Sciatic nerve (tissue), 2 donors: ENCODE measurements at places on chromosomes 1 and 21. TPM values are rescaled to one million over a fixed set of nuclear protein-coding genes. Genes with fewer than 3 reads are reported as not detected.

CFHR5 gene
- total RNA-seq: not detected

- DNase-seq: no peak
These were observed 611.7 kb downstream of the NUF2 start for GRCh38 chr1:163933437-163933836.

GRCh38 chr1:17274186-17275170 is 25.6 kb downstream of the PADI3 start:
- no peak for DNase-seq

MYBPH gene
- not detected for total RNA-seq

- DNase-seq: no peak
These were observed 73.8 kb downstream of the RPE65 start for GRCh38 chr1:68375919-68376318.

TRAF5 gene
- total RNA-seq: 22.0 TPM

- DNase-seq: no peak
These were observed 107.7 kb downstream of the KIAA0319L start for GRCh38 chr1:35449334-35450008.

S100A7A gene
- total RNA-seq: not detected

MYOG gene
- total RNA-seq: not detected

- peak; percentile 83 for DNase-seq
These were observed 482.4 kb downstream of the NPHP4 start for GRCh38 chr1:5509664-5510452.

NT5C1A gene
- 1.4 TPM for total RNA-seq

DNA sequence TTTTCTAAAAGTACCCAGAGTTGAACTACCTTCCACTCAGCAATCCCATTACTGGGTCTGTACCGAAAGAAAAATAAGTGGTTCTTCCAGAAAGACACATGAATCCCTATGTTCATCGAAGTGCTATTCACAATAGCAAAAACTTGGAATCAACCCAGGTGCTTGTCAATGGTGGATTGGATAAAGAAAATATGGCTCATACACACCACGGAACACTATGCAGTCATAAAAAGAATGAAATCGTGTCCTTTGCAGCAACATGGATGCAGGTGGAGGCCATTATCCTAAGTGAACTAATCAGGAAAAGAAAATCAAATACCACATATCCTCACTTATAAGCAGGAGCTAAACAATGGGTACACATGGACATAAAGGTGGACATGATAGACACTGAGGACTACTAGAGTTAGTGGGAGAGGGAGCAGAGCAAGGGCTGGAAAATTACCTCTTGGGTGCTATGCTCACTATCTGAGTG is 32.9 kb upstream of the JUN start:
- DNase-seq: no peak

TRIM67 gene
- 0.04 TPM for total RNA-seq

- no peak for DNase-seq
These were observed 62.9 kb upstream of the ZNF326 start for GRCh38 chr1:89931964-89932363.

DNA sequence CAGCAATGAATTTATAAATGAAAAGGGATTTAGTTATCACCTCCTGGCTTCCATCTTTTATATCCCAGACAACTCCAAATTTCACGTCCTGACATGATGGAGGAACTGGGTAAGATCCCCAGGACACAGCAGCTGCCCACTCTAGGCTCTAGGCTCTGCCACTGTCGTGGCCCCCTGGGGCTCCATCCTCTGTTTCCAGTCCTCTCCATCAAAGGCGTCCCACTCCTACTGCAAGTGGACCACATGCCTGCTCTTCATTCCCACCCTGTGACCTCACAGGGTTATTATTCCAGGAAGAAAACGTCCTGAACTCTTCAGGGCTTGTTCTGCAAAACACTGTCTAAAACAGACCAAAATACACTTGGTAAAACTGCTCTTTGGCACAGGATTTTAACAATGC is 11.9 kb downstream of the URB1 start:
- no peak for DNase-seq

TFF2 gene
- not detected for total RNA-seq

DNA sequence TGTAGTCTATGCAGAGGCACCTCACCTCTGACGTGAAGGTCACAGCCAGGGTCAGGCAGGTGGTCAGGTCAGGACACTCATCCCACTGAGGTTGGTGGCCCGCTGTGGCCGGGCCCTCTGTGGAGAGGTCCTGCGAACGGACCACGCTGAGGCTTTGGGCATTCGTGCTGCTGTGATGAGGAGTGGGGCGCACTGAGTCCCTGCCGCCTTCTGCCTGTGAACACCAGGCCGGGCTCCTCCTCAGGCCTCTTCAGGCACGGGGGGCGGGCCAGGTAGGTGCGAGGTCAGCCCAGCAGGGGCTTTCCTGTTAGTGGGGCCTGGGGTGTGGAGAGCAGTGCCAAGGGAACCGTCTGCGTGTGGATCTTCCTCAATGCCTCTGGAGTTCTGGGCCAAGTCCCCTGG is 39.0 kb downstream of the COQ8A start:
- no peak for DNase-seq

DNA sequence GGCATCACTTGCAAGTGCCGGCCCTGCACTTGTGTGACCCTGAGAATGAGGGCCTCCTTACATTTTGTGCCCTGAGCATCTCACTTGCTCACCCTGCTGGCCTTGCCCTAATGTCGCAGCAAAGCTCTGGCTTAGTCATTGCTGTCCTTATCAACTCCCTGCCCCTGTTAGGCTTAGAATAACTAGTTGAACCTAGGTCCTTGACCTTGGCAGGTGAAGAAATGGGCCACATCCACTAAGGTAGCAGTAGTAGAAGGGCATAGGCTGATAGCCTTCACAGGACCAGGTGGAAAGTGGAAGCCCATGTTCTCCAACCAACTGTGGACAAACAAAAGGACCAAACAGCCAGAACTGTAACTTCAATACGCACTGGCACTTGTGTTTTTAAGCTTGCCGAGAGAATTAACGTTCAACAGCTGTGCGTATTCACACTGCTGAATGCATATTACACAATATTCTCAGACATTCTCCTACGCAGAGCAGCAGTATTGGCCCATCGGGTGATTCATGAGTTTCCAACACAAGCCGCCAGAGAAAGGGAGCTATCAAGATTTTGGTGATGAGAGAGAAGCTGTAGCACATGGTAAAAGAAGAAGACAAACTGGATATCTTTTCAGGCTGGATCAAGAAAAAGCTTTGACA is 27.7 kb upstream of the PTGFRN start:
- DNase-seq: no peak

HPCAL4 gene
- not detected for total RNA-seq

TMEM125 gene
- total RNA-seq: 3.2 TPM

DNA sequence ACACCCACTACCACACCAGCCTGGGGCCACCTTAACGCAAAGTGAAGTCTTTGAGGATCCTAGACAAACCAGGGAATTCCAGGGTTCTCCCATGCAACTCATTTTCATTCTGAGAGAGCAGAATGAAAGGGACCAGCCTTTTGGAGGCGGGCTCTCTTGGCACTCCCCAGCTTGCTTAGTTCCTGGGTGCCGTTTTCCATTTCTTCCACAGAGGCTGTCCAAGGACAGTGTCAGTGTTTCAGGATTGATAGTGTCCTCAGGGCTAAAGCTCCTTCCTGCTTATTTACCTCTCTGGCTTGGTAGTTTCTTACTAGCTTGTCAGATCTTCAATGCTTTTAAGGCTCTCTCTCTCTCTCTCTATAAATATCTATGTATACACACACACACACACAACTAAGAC is 30.1 kb upstream of the GNG4 start:
- DNase-seq: no peak

DNA sequence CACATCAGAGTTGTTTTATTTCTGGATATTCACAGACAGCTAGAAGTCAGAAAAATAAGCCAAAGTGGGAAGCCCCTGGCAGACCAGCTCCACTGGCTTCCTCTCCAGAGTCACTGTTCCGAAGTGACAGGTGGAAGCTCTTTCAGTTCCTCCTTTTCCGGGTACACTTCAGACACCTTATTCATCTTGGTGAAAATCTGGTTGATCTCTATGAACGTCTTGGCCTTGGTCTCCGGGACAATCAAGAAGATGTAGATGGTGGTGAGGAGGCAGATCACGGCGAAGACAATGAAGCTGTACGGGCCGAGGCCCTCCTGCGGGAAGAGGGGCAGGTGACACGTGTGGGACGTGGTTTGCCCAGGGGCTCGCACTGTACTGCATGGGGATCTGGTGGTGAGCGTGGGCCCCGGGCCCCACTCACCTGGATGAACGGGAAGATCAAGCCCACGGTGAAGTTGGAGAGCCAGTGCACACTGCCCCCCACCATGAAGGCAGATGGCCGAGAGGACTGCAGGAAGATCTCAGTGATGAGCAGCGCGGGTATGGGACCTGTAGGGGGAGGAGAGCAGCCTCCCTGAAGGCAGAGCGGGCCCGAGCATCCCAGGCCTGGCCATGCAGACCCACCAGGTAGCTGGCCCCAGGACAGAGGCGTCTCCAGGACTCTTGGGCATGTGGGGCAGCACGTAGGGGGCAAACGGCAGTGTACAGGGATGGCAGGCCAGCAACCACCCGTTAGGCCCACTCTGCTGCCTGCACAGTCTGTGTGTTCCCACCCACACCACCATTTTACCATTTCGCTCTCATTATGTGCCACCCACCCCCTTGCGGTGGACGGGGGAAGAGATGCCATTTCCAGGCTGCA is 11.5 kb upstream of the SLC2A7 start:
- DNase-seq: no peak

DNA sequence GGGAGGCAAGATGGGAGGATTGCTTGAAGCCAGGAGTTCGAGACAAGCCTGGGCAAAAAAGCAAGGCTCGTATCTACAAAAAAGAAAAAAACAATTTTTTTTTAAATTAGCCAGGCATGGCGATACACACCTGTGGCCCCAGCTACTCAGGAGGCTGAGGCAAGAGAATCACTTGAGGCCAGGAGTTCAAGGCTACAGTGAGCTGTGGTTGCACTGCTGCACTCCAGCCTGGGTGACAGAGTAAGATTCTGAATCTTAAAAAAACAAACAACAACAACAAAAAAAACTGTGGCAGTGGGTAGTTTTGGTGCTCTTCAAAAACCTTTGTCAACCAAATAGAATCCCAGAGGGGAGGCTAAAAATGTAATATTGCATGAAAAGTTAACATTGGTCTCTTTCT is 734 bp downstream of the PTPN22 start:
- DNase-seq: no peak

DNA sequence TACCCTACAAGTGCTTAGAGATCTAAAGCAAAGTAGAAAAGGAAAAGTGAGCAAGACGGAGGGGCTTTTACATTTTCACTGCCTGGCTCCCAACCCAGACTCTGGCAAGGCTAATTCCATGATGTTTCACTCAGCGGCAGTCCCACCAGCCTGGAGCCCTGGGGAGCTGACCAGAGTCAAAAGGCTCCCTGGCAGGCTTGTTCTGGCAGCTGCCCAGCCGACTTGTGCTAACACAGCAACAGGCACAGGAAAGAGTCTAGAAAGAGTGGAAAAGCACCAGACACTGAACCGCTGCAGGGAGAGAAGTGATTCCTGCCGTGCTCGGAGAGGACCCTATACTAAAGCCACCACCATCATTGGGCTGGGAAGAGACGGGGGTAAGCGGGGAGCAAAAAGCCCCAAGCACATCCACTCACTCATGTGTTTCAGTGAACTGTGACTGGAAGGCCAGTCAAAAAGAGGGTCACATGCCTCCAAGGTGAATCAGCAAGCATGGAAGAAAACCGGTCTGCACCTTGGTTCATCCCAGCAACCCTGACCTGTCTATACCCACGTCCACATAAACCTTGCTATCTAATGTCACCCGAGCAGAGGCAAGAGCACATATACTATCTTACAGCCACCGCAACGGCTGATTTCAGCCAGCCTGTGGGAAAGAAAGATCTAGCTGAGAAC is 8.0 kb downstream of the SMIM12 start:
- DNase-seq: no peak

GRCh38 chr21:31668651-31669491 is 9.4 kb downstream of the SOD1 start:
- DNase-seq: no peak

TAS1R3 gene
- 0.49 TPM for total RNA-seq

MAB21L3 gene
- not detected for total RNA-seq

GRCh38 chr1:1215881-1216605 is 2.1 kb upstream of the TNFRSF4 start:
- no peak for DNase-seq

DMBX1 gene
- total RNA-seq: 0.13 TPM

- no peak for DNase-seq
These were observed 14.9 kb upstream of the SLC44A5 start for GRCh38 chr1:75625795-75626194.

SELENBP1 gene
- 71.9 TPM for total RNA-seq

DNA sequence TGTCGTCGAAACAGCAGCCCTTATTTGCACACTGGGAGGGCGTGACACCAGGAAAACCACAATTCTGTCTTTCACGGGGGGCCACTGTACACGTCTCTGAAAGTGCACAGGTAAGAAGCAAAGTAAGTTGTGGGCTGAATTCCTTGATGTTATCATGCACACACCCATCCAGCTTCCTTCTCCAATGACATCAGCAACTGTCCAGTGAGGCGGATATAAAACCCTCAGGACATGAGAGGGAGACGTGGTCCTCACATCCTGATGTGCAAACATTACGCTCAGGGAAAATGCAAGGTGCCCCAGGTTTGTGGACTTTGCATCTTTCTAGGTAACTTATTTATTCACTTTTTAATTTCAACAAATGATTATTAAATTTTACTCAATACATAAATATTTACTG is 3.0 kb downstream of the TFF1 start:
- DNase-seq: no peak

DNA sequence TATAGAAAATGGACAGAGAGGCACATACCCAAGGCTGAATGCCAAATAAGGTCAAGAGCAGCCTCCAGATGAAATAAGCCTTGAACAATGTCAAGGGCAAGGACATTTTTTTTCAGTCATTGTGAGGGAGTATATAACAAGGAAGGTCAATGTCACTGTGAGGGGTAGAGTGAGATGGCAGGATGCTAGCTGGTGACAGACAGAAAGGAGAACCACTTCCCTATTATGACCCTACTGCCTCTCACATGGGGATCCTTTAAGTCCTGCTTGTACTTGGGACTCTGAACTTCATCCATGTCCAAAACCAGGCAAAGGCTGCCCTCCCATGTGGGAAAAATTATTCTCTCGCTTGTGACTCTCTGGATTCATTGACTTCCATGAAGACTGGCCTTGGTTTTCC is 119.5 kb upstream of the COA6 start:
- DNase-seq: no peak

DNA sequence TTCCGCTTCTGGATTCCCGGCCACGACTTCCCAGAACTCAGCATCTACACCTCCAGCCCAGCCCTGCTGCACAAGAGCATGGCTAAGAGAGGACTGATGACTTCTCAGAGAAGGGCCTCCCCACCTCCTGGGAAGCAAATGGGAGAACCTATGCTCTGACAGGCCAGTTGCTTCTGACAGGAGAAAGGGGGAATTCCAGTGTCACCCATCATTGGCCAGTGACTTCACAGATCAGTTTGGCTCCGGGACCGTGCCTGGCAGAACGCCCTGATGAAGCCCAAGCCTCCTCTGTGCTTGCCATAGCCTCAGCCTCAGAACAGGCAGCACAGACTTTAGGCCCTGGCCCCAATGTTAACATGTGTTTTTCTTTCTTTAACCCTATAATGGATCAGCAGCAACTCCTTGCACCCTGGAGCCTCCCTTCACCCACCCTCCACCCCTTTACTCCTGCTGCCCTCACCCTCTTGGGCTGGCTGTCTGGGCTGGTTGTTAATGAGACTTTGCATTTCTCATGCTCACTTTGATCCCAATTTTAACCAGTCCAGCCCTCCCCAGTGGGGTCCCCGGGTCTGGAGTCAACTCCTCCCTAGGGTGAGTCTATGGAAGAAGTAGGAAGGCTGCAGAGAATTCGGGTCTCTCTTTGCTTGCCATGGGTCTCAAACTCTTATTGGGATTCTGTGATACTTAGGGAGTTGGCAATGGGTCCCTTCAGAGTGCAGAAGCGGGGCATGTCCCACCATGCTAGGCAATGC is 42.7 kb upstream of the SLC30A1 start:
- DNase-seq: no peak

ARTN gene
- total RNA-seq: 0.94 TPM

RHD gene
- total RNA-seq: 0.27 TPM
